ENCODE measurements at places on chromosomes 16 and 17.

- no peak for DNase-seq
These were observed 27.7 kb upstream of the KIFC3 start for GRCh38 chr16:57829969-57830360.

DNA sequence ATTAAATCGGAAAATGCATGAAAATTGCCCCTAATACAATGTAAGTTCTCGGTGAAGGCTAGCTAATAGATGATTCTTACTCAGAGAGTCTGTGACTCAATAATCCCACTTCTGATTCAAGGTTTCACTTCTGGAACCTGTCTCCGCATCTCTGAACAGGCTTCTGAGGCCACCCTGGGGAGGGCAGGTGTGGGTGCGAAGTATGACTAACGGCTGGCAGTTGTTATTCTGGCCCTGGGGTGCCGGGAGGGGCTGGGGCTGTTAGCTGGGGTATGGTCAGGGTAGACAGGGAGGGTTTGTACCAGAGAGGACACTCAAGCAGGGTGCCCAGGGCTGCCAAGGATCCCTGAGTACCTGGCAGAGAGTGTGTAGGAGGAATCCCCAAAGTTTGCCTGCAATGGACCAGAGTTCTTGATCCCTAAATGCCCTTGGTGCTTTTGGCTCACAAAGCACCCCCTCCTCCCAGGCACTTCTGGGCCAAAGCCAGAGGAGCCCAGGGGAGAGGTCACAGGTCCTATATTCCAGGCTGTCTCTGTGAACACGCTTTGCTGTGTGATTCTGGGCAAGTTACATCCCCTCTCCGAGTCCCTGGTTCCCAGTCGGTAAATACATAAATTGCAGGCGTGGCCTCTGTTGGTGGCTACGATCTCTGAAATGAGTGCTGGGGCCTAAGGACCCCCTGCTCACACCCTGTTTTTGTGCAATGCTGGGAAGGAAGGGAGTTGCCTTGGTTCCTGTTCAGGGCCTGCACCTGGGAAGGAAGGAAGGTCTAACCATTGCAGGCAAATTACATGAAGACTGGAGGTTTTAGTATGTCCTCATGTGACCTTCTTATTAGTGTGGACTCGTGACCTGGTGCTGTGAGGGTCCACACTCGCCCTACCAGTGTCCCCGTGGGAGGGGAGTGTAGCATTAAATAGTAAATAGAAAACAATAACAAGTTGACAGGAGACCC is 49.9 kb upstream of the CPNE2 start:
- DNase-seq = peak; percentile 69

DNA sequence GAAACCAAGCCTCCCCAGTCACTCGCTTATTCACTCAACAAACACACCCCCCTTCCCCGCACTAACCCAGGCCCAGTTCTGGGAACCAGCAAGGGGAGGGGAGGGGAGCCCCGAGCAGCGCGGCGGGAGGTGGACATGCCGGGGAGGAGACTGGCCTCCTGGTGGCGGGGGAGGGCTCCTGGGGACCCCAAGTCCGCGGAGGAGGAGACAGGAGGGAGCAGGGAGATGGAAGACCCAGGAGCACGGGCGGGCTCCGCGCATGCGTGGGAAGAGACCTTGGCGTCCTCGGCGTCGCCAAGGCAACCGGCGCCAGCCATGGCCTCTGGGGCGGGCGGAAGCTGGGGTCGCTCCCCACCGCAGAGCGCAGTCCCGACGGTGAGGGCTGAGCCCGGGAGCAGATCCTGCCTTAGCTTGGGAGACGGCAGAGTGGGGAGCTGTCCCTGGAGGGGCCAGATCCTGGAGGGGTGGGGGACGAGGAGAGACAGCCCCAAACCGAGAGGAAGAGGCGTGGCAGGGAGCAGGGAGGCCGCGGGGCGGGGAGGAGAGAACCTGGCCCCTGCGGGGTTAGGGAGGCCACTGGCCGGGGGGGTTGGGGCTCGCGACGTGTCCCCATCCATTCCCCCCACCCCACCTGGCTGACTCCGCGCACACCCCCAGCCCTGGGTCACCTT is at the start of gene PRR29:
TSS of gene PRR29 (plus strand) at position 302 of the 671 bp plus-strand sequence. CDS start at position 316, 14 bp downstream.
- peak; percentile 31 for DNase-seq

DNA sequence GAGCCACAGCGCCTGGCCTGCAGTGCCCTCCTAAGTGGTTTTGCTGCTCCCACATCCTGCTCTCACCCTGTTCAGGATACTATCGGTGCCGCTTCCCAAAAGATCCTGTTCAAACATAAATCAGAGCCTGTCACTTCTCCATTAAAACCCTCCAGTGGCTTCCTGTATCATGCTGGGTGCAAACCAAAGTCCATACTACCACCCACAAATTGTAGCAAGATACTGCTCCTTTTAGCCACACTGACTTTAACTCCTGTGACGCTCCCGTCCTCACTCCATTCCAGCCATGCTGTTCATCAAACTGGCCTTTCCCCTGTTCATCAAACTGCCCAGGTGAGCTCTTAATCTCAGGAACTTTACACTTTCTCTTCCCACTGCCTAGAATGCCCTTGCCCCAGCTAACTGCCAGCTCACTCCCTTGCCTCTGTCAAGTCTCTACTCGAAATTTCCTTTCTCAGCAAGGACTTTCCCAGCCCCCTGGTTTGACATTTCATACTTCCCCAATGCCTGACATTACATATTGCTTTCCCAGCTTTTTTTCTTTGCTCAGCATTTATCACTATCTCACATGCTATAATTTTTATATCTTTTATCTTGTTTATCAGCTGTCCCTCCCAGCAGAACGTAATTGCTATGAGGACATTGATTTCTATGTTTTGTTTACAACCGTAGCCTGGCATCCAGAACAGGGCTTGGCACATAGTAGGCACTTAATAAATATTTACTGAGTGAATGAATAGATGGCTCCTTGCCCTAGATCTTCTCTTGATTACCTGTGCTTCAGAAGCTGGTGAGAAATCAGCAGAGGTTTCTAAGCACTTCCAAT is 44.3 kb upstream of the SMURF2 start:
- no peak for DNase-seq

DNA sequence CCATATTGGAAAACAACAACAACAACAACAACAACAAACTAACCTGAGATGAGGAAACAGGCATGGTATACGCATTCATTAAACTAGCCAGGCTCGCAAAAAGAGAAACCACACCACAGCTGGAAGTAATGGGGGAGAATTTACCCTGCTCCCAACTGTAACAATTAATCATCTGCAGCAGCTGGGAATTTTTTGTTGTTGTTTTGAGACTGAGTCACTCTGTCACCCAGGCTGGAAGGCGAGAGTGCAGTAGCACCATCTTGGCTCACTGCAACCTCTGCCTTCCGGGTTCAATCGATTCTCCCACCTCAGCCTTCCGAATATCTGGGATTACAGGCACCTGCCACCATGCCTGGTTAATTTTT is 16.3 kb downstream of the PRPSAP1 start:
- peak; percentile 18 for DNase-seq

- DNase-seq = peak; percentile 64
These were observed 157.6 kb downstream of the XYLT1 start for GRCh38 chr16:17313085-17313611.

DNA sequence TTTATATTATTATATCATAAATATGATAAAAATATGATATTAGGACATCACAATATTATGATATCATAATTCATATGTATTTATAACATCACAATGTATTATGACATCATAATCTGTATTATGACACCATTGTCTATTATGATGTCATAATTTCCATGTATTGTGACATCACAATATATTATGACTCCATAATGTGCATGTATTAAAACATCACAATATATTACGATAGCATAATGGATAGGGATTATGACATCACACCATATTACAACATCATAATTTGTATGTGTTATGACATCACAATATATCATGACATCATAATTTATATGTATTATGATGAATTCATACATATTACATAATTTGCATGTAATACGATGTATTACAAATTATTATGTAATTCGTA is 1755.9 kb downstream of the TP53TG3F start:
- no peak for DNase-seq

- no peak for DNase-seq
These were observed 9.3 kb downstream of the ZNF629 start for GRCh38 chr16:30777591-30778297.

DNA sequence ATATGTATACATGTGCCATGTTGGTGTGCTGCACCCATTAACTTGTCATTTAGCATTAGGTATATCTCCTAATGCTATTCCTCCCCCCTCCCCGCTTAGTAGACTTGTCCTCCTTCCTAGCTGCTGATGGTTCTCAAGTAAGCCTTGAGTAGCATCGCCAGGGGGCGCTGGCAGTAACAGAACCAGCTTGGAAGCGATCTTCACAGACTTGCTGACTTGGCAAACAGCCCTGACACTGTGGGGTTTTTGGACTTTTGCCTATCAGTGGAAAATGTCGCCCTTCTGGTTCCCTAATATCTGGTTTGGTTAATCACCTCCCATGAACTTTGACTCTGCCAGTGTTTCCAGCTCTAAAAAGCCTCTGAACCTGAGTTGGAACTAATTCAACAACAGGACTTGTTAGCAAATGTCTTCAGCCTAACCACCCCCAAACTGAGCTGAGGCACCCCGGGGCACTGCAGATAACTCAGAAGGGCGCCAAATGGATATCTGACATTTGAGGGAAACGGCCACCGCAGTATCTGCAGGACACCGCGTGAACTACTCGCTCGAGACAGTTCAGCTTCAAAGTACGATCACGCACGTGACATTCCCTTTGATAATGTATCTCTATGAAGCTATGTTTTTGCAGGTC is 15.4 kb upstream of the SPATA32 start:
- peak; percentile 93 for DNase-seq

DNA sequence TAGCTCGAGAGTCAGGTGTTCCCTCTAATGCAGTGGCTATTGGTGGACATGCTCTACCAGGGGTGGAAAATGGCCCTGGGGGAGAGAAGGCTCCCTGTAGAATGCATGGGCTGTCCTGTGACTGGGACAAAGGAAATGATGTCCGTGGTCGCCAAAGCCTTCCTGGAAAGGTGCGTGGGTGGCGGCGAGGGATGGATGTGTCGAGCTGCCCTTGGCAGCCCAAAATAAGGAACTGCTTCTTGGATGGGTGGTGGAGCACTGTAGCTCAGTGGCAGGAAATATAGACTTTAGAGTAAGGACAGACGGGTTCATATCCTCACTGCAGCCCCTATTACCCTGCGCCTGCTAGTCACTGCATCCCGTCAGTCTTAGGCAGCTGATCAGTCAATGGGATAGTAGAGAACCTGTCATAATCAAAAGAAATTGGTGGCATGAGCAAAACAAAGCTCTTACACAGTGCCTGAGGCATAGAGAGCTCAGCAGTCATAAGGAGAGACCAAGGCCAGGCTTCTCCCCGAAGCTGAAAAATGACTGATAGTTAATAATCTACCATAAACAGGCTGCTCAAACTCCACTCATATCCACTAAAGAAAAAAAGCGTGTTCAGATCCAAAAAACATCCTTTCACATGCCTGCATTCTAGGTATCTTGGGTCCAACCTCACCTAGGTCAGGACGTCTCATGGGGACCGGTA is 123.5 kb upstream of the PLCG2 start:
- no peak for DNase-seq

DNA sequence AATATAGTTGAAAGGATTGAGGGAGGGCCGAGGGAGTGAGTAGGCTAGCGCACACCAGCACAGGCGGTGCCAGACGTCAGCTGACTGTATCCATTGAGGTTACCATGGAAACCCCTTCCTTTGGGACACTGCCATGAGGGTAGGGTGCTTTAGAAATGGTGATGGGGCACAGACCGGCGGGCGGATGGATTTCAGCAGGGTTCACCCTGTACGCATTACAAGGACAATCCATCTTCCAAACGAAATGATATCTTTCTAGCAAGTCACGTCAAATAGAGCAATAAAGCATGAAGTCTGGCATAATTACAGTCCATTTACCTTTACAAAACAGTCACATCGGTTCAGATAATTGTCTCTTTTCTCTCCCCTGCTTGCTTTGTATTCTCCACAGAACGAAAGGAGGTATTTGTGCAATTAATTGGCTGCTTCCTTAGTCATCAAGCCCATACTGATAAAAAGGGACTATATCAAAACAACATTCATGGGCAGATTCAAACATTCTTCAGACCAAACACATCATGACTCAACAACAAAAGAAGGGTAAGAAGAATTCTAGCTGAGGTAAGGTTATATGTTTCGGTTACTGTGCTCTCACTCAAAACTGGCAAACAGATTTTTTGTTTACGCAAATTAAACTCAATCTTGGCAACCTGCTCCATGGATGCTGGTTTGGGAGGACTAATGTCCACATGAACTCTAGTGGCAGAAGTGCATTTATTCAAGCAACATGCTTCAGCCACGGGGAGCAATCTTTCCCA is 140.6 kb downstream of the CDK5R1 start:
- DNase-seq = peak; percentile 61

GRCh38 chr17:333626-334396 is 18.8 kb downstream of the RPH3AL start:
- peak; percentile 19 for DNase-seq

GRCh38 chr17:16456742-16457316 is 35.2 kb downstream of the LRRC75A start:
- no peak for DNase-seq

GRCh38 chr16:30761928-30762902 is at the start of the genes CFAP119 and RNF40:
CFAP119 (minus strand) TSS chr16:30762062; CDS start chr16:30761748, 314 bp downstream.
RNF40 (plus strand) TSS chr16:30762322; CDS start chr16:30762546, 224 bp downstream.
- DNase-seq = peak; percentile 96

DNA sequence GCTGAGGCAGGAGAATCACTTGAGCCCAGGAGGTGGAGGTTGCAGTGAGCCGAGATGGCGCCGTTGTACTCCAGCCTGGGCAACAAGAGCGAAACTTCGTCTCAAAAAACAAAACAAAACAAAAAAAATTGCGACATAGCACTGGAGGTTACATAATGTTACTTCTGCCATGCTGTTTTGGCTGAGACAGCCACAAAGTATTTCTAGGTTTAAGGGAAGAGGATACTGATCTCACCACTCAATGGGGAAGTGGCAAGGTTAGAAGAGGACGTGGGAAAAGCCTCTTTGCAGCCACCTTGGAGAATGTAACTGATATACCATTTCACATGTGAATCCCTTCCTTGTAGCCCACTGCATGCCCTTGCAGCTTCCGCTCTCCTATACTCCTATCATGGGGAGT is 131.2 kb upstream of the NLRP1 start:
- no peak for DNase-seq

DNA sequence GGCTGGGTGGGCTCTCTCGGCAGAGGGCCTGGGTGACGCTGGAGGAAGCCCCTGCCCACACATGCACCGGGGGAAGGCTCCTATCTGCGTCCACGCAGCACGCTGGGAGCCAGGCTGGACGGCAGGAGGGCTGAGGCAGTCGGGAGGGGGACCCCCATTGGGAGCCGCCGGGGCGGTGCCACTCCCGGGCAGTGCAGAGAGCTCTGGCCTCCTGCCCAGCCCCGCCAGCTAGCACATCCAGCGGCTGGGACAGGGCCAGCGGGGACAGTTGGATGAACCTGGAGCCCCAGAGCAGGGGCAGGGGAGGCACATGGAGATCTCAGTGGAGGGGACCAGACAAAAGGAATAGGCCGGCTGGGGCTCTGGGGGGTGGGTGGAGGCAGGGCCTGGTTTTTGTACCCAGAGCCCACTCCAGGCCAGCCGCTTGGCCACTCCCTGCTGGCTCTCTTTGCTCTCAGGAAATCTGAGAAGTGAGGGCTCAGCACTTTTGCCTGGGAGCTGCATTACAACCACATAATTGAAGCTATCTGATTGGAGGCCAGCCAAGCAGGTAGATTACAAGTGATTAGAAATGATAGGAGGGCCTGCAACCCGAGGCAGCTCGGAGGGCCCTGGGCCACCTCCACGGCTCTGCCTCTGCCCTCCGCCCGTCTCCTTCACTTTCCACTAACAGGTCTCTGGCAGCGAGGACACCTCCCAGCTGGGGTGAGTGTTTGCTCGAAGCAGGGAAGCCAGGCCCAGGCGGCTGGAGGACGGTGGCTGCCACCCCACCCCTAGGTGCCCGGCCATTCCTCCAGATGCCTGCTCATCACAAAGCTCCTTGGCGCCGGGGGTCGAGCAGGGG is 40.1 kb downstream of the ENGASE start:
- no peak for DNase-seq

Data from fibroblast of lung (primary cell).